T-helper 9 cell (primary cell): ENCODE measurements at places on chromosomes 5 and 9.

GRCh38 chr5:136620016-136620419, 254.7 kb upstream of the TRPC7 start:
- DNase-seq = no peak

DNA sequence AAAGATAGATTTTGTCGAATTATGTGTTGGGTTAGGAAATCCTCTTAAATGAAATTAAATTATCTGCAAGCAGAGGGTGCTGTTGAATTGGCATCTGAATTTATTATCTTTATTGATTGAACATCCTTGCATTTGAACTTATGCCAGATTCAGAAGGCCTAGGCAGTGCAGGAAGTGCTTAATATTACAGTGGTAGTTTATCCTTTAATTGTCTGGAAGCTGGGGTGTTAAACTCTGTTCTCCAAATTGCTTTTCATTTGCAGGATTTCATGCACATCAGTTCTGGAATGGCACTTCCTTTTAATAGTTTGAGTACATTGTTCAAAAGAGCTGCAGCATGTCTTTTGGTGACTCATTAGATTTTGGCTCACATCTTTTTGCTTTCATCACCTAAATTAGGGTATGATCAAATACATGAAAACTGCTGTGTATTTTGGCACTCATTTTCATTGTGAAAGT, 186.3 kb downstream of the KDM4C start:
- DNase-seq = no peak

DNA sequence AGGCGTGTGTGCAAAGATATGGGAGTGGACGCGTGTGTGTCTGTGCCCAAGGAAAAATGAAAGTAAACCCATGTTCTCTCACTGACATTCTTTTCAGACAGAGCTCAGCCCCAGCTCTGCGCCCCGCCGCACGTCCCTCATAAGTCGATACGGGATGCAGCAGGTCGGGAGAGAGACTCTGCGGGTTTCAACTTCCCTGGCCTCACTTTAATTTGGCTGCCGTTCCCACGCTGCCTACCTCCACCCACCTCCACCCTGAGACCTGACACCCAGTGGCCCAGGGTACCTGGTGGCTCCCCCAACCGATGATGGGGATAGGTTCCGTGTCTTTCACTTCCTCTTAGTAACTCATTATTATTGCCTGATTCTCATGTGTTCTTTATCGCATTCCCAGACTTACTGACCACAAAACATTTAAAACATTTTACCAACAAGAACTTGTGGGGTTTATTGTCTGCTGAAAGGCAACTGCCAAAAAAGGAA, 19.4 kb downstream of the LHX2 start:
- no peak for DNase-seq

- DNase-seq = no peak
Observed at GRCh38 chr5:171120986-171121622, 187.9 kb upstream of the TLX3 start.

DNA sequence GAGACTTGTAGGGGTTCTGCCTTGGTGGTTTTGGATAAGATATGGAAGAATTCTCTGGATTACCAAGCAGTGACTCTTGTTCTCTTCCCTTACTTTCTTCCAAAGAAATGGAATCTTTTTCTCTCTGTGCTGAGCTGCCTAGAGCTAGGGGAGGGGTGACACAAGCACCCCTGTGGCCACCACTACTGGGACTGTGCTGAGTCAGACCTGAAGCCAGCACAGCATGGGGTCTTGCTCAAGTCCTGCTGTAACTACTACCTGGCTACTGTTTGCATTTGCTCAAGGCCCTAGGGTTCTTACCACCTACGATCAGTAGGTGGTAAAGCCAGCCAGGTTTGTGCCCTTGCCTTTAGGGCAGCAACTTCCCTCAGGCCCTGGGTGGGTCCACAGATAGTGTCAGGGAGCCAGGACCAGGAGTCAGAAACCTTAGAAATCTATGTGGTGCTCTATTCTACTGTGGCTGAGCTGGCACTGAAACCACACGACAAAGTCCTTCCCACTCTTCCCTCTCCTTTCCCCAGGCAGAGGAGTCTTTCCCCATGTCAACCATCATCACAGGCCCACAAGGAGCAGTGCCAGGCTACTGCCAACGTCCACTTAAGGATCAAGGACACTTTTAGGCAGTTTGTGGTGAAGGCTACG, 53.8 kb downstream of the SREK1 start:
- DNase-seq = no peak

GRCh38 chr9:131308452-131308851, 18.9 kb downstream of the PLPP7 start:
- no peak for DNase-seq

- DNase-seq = no peak
Observed at GRCh38 chr5:126055348-126055729, 367.9 kb upstream of the GRAMD2B start.

GRCh38 chr9:73148447-73148937, 3.2 kb upstream of the ANXA1 start:
- DNase-seq = no peak

DNA sequence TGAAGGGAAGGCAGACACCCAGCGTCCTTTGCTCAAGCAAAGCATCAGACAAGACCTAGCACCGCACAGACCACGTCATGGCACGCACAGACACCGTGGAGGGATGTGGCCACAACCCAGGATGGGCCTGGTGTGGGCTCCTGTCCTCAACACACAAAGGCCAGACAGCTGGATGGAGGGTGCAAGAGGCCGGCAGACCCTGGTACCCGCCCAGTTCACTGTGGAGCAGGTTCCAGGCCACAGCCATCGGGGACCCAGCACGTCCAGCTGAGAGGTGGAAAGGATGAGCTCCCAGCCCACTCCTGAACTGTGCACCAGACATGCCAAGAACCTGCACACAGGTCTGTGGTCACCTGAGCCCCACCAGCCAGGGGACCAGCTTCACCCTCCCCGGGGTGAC, 15.0 kb upstream of the ZDHHC11 start:
- DNase-seq = no peak

- DNase-seq = no peak
Observed at GRCh38 chr9:114524247-114524681, 19.0 kb upstream of the WHRN start.

GRCh38 chr5:18745988-18746615, 1111.8 kb downstream of the TAF11L14 start:
- DNase-seq = peak; percentile 7

DNA sequence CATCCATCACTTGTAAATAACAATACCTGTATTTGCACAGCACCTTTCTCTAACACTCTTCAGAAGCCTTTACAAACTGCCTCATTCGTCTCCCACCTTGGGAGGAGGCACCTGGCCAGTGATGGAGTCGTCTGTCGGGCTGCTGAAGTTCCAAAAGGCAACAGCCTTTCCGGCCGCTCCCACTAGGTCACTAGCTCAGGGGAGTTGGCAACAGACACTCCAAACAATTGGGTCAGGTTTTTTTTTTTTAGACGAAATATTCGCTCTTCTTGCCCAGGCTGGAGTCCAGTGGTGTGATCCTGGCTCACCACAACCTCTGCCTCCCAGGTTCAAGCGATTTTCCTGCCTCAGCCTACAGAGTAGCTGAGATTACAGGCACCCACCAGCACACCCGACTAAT, 4.0 kb downstream of the DAP start:
- DNase-seq = no peak

- DNase-seq = no peak
Observed at GRCh38 chr5:126043688-126044087, 379.5 kb upstream of the GRAMD2B start.

- DNase-seq = no peak
Observed at GRCh38 chr5:173513521-173513991, 102.9 kb downstream of the BOD1 start.

GRCh38 chr9:3330792-3331420, 194.9 kb downstream of the RFX3 start:
- DNase-seq = no peak

DNA sequence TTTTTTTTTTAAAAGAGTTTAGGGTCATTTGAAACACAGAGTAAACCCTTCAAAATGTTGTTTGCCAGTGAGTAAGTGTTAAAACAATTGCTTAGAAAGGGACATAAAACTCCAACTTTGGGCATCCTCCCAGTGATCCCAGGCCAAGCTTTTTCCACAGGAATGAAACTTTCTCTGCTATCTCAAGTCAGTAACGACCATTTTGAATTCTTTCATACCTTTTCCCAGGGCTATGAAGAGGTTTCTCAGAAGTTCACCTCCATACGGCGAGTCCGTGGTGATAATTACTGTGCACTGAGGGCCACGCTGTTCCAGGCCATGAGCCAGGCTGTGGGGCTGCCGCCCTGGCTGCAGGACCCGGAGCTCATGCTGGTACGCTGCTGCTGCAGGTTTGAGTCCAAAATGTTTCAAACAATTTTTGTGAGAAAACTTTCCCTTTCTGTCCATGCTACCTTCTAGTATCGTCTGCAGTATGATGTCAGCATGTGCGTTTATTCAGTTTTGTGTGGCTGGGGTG, 16.8 kb downstream of the OTULIN start:
- DNase-seq = no peak

GRCh38 chr9:26789959-26790358, 102.6 kb downstream of the CAAP1 start:
- DNase-seq = no peak

- DNase-seq = no peak
Observed at GRCh38 chr5:149636861-149637246, 55.6 kb downstream of the ARHGEF37 start.

DNA sequence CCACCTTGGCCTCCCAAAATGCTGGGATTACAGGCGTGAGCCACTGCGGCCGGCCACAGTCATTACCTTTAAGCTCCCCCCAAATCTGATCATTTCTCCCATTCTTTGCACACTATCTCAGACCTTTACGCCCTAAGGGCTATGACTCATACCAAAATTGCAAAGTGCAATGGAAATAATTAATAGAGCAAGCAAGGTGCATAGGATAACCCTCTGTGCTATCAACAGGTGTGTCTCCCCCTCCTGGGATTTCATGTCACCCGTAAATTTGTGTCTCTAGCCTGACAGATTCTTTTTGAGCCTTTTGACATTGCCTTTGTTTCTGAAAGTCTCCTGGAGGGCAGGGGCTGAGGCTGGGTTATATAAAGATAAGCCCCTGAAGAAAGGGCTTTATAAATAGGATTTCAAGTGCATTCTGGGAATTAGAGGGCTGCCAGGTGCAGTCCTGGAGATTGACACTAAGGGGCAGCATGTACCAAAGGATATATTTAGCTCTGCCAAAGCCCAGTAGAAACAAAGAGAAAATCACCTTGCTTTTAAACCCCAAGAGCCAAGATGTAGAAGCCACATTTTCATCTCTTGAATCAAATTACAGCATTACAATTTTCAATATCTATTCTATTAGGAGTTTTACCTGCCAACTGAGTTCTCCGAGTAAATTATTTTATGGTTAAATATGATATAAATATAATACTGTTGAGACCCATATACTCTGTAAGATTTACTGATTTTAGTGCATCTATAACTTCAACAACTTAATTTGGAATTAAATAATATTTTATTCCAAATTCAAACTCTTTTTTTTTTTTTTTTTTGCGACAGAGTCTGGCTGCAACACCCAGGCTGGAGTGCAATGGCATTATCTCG, 18.2 kb downstream of the S100Z start:
- peak; percentile 47 for DNase-seq

- DNase-seq = no peak
Observed at GRCh38 chr5:169063316-169063953, 237.5 kb downstream of the SLIT3 start.

DNA sequence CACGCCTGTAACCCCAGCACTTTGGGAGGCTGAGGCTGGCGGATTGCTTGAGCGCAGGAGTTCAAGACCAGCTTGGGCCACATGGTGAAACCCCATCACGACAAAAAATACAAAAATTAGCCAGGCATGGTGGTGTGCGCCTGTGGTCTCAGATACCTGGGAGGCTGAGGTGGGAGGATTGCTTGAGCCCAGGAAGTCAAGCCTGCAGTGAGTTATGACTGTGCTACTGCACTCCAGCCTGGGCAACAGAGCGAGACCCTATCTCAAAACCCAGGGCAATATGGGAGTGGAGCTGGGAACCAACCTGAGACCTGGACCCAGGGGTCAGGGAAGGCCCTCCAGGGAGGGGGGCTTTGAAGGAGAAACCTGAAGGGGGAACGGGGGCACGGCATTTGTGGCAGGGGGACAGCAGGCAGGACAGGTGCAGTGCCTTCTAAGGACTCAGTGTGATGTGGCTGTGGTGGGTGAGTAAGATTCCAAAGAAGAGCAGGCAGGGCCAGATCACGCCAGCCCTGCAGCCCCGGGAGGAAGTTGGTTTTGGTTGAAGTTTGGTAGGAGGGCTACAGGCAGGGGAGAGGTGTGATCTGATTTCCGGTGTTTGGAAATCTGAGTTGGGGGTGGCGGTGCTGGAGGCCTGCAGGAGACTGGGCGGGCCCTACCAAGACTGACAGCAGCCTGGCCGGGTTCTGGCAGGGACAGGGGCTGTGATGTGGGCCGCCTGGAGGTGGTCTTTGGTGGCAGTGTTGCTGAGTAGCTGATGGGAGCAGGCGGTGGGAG, 46.2 kb downstream of the NTNG2 start:
- no peak for DNase-seq

DNA sequence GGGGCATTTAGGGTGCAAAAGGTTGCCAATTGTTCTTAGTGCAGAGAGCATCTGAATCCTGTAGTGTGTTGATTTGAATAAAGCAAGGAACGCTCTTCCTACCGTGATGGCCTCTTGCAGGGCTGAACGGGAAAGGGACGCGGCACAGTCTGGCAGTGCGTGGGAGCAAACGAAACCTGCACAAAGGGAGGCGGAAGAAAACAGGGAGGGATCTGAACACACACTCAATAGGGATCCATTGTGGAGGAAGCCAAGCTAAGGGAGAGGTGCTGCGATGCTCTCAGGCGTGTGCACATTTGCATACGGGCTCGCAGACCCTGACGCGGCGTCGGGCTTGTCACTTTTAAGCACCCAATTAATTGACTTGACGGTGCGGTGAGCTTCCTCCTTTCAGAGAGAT, 414.0 kb upstream of the IRX1 start:
- DNase-seq = no peak

GRCh38 chr5:181042722-181043121, 2.7 kb downstream of the BTNL9 start:
- no peak for DNase-seq

DNA sequence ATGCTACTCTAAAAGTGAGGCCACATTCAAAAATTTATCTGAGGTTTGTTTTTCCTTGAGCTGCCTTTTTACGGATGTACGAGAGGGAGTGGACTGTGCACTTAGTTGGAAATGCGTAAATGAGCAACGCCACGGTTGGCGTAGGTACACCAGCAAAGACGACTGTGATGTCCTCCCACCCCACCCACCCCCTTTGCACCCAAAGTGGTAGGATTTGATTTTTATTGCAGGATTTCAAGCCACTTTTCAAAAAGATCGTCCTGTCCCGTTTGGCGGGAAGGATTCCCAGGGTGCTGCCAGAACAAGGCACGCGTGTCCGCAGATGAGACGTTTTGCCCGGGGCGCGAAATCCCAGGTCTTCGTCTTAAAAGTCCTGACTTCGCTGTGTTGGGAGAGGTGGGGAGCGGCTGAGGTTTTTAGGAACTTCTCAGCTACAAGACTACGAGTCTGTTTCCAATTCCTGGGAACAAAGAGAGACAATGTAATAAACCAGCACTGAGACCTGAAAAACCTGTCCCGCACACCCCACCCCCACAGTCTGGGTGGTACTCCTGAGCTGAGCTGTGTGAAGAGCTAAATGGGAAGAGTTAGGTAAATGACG, 1.0 kb upstream of the TLE1 start:
- no peak for DNase-seq
